Renal pelvis (tissue), 12 donors: ENCODE measurements at places on chromosomes 16 and 17. TPM values are rescaled to one million over a fixed set of nuclear protein-coding genes. Genes with fewer than 3 reads are reported as not detected.

Gene TBX2
- 104 TPM for polyA plus RNA-seq

Gene PPP1R1B
- polyA plus RNA-seq, result 9.1 TPM

DNA sequence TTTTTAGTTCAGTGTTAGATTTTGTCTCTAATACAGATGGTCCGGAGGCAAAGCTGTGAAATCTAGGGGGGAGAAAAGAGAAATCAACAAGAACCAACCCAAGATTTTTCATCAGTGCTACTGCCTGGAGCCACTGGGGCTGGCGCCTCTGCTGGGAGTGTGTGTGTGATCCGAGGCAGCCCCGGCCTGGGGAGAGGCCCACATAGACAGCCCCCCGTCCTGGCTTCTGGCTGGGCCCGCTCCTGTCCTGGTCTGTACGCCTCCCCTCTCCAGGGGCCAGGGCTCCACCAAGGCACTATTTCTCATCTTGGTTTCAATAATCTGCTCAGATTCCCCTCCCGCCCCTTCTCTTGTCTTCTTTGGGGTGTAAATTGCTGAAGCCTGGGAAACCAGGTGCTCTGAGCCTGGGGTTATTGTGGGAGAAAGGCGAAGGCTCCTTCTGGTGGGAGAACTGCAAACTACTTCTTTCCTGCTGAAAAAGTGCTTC is 7.8 kb downstream of the BAHCC1 start:
- DNase-seq, result no peak

GRCh38 chr17:49968405-49969133 is 421 bp upstream of the DLX4 start:
- DNase-seq, result peak; percentile 64

DNA sequence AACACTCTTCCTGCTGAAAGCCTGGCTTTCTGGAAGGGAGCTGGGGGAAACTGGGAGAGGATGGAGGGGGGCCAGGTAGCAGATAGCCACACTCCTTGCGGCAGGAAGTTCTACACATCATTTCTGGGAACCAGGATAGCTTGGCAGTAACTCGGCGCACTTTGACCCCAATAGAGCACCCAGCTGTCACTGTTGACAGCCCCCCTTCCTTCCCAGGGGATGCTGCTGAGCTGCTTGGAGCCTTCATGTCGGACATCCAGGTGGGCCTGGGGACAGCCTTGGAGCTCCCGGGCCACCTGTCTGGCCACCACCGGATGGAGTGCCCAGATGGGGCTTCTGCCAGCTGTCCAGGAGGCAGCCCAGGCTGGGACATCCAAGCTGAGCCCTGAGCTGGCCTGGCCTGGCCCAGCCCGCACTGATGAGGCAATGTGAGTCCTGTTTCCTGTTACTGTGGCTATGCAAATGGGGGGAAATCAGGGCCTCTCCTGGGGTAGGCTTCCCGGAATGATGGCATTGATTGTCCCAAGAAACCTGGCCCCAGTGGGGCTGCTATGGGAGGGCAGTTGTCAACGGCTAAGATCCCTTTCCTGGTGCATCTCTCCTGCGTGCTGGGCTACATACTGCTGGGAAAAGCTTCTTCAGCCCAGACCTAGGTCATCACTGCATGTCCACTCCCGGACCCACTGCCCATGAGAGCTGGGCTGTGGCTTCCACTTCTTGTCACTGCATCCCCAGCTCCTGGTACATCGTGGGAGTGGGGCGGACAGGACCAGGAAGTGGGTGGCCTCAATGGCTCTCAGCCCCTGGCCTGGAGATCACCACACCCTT is 50.0 kb downstream of the SOCS1 start:
- DNase-seq, result no peak

DNA sequence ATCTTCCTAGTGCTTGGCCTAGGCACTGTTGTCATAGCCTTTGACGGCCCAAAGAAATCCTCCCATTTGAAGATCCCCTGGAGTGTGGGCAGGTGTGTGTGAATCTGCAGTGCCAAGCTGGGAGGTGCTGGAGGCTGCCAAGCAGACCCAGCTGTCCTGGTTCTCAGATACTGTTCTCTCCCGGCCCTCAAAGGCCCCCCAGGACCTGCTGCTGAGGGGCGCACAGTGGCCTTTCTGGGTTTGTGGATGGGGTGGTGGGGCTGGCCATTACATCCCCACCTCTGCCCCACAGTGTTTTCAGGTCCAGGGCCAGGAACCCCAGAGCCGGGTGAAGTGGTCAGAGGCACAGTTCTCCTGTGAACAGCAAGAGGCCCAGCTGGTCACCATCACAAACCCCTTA is 60.5 kb downstream of the MRC2 start:
- DNase-seq, result no peak

GRCh38 chr17:36188891-36189306 is 7.7 kb downstream of the CCL3L1 start:
- no peak for DNase-seq

DNA sequence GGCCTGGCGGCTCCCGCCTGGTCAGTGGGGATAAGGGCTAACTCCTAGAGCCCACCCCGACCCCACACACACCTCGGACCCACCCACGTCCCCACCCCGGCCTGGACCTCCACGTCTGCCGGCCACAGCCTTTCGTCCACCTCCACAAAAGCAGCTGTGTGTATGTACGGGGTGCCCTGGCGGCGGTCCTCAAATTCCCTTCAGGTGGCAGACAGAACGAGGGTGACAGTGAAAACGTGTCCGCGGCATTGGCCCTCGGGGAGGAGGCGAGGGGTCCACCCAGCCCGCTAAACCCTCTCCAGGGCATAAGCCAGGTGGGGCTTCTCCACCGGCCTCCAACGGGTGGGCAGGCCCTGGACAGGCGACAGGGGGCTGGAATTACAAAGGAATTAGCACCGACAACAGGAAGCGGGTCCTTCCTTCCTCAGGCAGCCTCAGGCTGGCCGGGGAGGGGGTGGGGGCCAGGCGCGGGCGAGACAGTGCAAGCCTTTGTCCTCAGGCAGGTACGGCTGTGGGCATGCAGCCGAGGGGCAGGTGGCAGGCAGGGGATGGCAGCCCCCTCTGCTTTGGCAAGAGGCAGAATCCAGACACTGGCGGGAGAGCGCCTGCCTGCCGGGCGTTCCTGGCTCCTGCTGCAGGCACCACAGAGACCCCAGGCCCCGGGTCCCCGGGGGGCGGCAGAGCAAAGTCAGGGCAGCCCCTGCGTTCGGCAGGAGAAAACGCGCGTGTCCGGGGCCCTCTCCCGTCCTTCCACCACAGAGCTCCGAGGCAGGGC is 12.3 kb upstream of the PITPNA start:
- no peak for DNase-seq

DNA sequence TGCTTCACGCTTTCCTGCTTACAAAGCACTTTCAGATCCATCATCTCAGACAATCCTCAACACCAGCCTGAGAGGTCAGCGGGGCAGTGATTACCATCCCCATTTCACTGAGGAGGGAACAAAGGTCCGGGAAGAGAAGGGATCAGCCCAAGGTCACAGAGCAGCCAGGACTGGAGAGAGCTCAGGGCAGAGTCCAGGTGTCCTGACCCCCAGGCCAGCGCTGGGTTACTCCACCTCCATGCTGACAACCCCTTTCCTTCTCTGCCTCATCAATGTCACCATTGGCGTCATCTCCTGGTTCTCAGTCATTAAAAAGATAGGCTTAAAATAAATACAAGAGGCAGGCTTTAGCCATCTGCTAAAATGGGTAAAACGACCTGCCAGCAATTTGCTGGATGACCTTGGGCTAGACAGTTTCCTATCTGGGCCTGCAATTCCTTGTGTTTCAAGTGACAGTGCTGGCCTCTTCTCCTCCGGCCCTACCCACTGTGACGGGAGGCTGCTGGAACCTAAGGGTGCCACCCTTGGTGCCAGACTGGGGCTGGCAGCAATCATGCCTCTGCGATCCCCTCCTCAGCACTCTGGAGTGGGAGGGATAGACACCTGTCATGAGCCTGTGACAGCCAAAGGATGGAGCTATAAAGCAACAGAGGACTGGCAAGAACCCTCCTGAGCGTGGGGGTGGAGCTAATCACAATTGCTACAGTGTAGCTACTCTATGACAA is 79.5 kb upstream of the CCL1 start:
- DNase-seq, result no peak

- no peak for DNase-seq
Measured at GRCh38 chr17:13004336-13004735, 13.5 kb downstream of the ELAC2 start.

DNA sequence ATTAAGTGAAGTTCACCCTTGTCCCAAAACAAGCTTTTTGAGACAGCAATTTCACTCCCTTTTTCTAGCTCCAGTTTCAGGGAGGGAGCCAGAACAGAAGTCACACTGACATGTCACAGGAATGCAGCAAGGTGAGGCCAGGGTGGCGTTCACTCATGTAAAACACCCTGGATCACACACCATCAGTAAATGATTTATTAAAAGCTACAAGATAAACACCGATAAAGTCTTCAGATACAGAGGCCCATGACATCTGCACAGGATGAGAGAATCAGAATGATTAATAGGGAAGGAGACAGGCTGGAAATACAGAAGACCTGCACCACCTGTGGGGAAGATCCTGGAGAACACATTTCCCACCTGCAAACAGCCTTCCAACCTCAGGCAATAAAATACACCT is 77.5 kb upstream of the DYNLRB2 start:
- DNase-seq, result peak; percentile 80

Gene CRISPLD2
- polyA plus RNA-seq, result 7.3 TPM

GRCh38 chr17:7440113-7440833 is 961 bp downstream of the FGF11 start:
- no peak for DNase-seq

Gene YWHAE
- 933 TPM for polyA plus RNA-seq

- no peak for DNase-seq
Measured at GRCh38 chr17:50165867-50166517, at the start of gene SGCA. TSS of gene SGCA (plus strand) at chr17:50166005. CDS start at chr17:50166041, 36 bp downstream.

GRCh38 chr16:89308391-89309333 is 91.2 kb downstream of the ZNF778 start:
- no peak for DNase-seq

Gene SLC2A4
- 2.5 TPM for polyA plus RNA-seq

Gene FTSJ3
- polyA plus RNA-seq, result 75.2 TPM

Gene NT5M
- polyA plus RNA-seq, result 5.9 TPM

Gene TPSG1
- 1.1 TPM for polyA plus RNA-seq

Gene MYH8
- 0.92 TPM for polyA plus RNA-seq

Gene RAB26
- polyA plus RNA-seq, result 3.0 TPM

Gene CCL13
- 0.27 TPM for polyA plus RNA-seq

DNA sequence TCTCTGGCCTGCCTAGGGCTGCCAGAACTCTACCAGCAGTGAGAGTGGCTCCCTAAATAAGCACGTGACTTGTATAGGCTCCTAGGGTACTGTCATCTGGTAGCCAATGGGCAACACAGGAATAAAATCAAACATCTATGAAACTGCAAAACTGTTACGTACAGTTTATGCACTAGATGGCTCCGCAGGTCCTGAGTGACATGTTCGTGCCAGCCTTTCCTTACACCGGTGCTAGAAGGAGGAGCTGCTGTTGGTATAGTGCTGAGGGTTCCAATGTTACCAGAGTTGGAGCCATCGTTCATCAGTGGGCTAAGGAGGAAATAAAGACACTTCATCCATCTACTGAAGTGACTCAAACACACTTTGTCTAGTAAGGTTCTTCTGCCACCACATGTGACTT is 63.2 kb upstream of the TRAP1 start:
- DNase-seq, result no peak

Gene CHD9NB
- polyA plus RNA-seq, result 13.6 TPM

GRCh38 chr16:85234310-85235204 is 122.3 kb upstream of the CIBAR2 start:
- DNase-seq, result peak; percentile 91

- no peak for DNase-seq
Measured at GRCh38 chr16:49023050-49023449, 258.6 kb downstream of the CBLN1 start.

DNA sequence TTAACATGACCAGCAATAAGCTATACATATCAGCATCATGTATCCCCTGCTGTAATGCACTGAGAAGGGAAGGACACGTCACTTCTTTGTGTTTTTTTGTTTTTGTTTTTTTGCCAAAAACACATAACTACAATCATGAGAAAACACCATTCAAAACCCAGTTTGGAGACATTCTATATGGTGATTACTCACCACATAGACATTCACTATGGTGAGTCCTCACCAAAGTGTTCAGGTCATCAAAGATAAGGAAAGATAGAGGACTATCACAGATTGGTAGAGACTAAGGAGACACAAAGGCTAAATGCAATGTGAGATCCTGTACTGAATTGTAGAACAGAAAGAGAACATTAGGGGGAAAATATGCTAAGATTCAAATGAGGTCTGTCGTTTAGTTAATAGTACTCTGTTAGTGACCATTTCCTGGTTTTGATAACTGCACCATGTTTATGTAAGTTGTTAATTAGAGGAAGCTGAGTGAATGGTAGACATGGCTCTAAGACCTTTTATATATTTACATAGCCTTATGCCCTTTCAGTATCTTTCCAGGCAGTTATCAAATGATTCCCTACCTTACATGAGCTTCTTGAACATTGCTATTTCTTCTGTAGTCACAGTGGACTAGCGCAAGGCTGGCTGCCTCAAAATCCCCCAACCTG is 46.6 kb downstream of the PIK3R5 start:
- DNase-seq, result no peak

GRCh38 chr17:42179335-42179734 is 1.6 kb downstream of the KCNH4 start:
- DNase-seq, result no peak

GRCh38 chr17:34626121-34626681 is 46.8 kb downstream of the TMEM132E start:
- DNase-seq, result no peak

Gene RAB11FIP4
- polyA plus RNA-seq, result 15.5 TPM

DNA sequence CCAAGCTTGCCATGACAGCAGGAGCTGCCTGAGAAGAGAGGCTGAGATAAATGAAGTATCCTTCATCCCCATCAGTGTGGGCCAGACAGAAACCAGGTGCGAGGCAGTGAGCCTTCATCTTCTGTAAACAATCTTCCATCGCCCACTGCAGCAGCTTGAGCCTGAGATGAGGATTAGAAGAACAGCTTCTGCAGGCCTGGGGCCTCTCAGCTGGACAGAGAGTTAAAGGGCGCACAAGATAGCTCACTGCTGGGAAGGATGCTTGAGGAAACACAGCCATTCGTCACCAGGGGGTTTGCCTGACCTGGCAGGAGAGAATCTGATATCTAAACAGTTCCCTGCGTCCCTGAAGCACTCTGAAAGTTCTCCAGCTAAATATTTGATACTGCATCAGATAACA is 27.1 kb downstream of the HOXB1 start:
- no peak for DNase-seq

GRCh38 chr16:29876217-29876593 is 13.2 kb upstream of the CDIPT start:
- no peak for DNase-seq

- DNase-seq, result no peak
Measured at GRCh38 chr16:20372701-20373100, 20.2 kb upstream of the UMOD start.
